Germinal center (tissue), 1 donor: ENCODE measurements at places on chromosomes 7 and 10.

DNA sequence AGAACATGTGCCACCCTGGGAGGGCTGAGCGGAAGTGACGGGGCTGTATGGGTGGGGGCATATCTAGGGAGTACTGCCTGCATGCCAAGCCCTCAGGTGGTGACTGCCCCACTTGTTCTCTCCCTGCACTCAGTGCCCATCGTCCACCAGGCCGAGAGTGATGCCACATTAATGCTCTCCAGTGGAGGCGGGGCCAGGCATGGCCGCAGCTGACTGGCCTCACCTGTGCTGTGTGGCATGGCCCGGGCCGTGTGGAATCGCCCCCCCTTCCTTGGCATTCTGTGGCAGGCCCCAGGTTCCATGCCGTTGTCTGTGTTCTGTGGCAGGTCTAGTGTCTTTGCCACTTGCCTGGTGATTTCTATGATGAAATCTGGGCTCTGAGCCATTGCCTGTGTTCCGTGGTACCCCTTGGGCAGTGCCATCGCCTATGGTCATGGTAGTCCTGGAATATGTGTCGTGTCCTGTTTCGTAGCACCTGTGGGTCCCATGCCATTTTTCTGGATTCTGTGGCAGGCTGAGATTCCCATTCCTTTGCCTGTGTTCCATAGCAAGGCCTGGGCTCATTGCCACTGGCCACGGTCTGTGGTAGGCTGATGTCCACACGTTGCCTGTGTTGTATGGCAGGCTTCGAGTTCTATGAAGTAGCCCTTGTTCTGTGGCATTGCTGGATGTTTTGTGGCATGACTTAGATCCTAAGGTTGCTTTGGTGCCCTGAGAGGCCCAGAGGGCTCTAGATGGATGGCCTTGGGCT lies 8.9 kb downstream of the FLNC start:
- no peak for DNase-seq

GRCh38 chr10:4514445-4515108 lies 311.4 kb upstream of the AKR1E2 start:
- DNase-seq: peak; percentile 47

DNA sequence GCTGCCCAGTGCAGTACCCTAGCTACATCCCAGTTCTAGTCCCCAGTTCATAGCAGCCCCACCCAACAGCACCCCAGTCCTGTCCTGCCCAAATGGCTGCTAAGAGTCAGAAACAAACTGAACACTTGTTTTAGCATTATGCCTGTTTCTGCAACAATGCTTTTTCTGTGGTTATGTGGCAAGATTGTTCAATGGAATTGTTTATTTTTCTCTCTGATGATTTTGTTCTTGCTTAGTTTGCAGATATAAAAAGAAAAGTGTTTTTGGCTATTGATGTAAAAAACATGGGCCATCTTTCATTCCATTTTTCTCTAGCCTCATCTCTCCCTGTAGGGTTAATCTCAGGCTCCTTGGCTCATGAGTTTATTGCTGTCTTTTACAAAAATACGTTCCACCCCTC lies 42.5 kb downstream of the LRRC4 start:
- no peak for DNase-seq

GRCh38 chr10:121566755-121567154 lies 31.5 kb downstream of the FGFR2 start:
- no peak for DNase-seq

DNA sequence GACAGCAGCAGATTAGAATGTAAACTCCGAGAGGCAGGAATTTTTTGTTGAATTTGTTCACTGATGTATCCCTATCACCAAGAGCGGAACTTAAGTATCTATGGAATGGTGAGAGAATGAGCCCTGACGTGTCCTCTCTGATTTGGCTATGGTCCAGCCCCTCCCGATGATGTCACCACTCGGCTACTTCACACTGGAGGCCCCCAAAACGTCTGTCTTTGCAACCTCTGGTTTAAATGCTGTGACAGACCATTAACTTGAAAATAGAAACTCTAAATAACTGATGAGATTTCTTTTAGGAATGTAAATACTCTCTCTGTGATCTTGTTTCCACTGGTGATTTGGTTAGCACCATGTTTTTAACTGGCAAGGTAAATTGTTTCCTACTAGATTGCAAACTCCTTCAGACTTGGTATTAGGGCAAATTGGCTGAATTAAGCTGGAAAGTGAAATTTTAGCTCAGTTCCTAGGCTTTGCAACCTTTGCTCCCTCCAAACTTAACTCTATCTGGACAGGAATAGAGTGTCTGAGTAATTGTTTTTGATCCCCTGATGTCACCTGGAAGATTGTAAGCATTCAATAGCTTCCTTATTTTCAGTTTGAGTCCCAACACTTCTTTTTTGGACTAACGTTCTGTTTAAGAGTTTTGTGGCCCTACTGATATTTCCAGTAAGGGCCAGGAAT lies 19.1 kb downstream of the SLC16A12 start:
- no peak for DNase-seq

DNA sequence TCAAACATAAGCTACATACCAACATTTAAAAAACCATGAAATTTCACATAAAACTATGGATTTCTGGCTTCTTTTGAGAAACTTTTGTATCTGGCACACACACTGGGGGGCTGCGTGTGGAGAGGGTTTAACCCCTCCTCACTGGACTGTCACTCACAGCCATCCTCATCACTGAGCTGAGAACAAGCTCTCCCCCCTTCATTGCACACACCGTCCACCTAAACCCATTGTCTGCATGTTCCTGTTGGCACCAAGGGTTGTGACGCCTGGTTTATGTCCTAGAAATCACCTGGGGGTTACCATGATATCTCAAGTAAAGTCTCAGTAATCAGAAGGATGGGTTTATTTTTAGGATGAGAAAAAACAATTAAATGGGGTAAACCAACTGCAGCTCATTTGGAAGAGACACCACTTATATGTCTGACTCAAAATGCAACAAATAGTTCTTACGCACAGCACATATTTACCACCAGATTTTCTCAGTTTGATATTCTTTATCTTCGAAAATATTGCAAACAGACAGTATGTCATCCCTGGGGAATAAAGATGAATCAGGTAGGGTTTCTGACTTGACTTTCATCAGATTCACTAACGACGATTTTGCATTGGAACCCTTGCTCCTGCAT lies 218.5 kb upstream of the KLF6 start:
- DNase-seq: no peak

DNA sequence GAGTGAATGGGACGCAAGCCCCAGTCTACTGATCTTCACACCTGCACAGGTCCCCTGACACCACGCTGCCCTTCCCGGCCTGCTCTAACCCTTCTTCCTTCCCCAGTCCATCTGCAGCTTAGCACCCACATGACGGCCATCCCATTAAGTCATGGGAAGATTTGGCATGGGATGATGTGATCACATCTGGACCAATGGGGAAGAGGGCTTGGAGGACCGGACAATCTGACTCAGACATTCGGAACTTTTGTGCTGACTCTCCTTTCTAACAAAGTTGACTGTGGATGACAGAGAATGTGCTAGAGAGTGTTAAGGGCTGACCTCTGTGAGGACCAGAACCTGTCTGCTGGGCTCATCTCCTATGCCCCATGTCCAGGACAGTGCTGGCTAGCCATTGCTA lies 15.6 kb downstream of the CXCL12 start:
- DNase-seq: no peak
